Urinary bladder (tissue), 4 donors: ENCODE measurements at places on chromosomes 1 and 21.

GRCh38 chr21:26280775-26281174 lies 110.2 kb upstream of the APP start:
- DNase-seq = no peak

GRCh38 chr1:31437433-31438037 lies 24.5 kb downstream of the SERINC2 start:
- DNase-seq = no peak

DNA sequence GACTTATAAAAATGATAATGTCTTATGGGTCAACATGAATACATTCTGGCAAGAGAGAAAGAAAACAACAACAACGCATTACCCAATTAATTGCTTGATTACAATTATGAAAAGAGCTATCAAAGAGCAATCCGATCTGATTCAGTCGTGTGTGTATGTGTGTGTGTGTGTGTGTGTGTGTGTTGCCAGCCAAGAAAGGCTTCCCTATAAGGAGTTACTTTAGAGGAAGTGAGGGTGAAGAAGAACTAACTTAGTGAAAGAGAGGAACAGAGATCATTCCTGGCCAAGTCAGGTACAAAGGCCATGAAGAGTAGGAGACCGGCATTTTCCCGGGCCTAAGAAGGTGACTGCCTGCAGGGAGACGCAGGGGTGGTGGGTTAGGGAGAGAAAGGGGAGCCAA lies 9.4 kb downstream of the TMEM35B start:
- DNase-seq = no peak

- no peak for DNase-seq
These were observed at the start of gene HAPLN2 for GRCh38 chr1:156618853-156619581. Gene HAPLN2, plus strand, starts transcription at chr1:156619415. Its CDS starts 4,076 bp downstream, at chr1:156623491.

GRCh38 chr1:12157366-12158231 lies 9.2 kb upstream of the TNFRSF1B start:
- DNase-seq = no peak
